Upper lobe of left lung (tissue), 6 donors: ENCODE measurements at places on chromosomes 1 and 21. TPM values are rescaled to one million over a fixed set of nuclear protein-coding genes. Genes with fewer than 3 reads are reported as not detected.
A peak's percentile ranks its signal among the peaks of the same experiment; 100 is the strongest.

The LRRC53 gene
- total RNA-seq, result not detected

The KRTAP20-1 gene
- not detected for total RNA-seq

The SPATA1 gene
- total RNA-seq, result 1.7 TPM

- H3K4me1 ChIP-seq, result no peaks in the 10 kb centered on the region
- no peaks in the 10 kb centered on the region for H3K27me3 ChIP-seq
- H3K36me3 ChIP-seq, result no peaks in the 10 kb centered on the region
- no peak overlapping the region for H3K27ac ChIP-seq
- no peak for DNase-seq
- H3K4me3 ChIP-seq, result no peak overlapping the region
Measured at GRCh38 chr1:238248356-238248755, 357.6 kb upstream of the ZP4 start.

GRCh38 chr1:192266645-192267044 lies 50.1 kb upstream of the RGS21 start:
- H3K36me3 ChIP-seq, result no peaks in the 10 kb centered on the region
- H3K4me3 ChIP-seq, result no peak overlapping the region
- no peak for DNase-seq
- no peak overlapping the region for H3K27ac ChIP-seq
- H3K4me1 ChIP-seq, result no peaks in the 10 kb centered on the region
- H3K27me3 ChIP-seq, result no peaks in the 10 kb centered on the region

DNA sequence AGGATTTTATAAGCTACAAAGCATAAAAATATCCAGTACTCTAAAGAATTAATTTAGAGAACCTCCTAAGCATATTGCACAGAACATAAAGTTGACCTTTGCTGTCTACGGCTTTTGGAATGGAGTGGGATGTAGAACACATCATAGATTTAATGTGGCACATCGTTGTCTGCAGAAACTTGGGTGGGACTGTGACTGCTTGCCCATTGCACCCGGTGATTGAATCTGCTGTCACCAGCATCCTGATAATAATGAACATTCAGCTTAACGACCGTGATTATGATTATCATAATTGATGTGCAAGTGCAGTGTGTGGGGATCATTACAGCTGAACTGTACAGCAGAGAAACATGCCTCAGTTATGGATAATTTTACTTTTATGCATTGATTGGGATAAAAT lies 181.9 kb downstream of the SPATA17 start:
- no peaks in the 10 kb centered on the region for H3K4me1 ChIP-seq
- no peak for DNase-seq
- H3K27me3 ChIP-seq, result no peaks in the 10 kb centered on the region
- no peak overlapping the region for H3K4me3 ChIP-seq

DNA sequence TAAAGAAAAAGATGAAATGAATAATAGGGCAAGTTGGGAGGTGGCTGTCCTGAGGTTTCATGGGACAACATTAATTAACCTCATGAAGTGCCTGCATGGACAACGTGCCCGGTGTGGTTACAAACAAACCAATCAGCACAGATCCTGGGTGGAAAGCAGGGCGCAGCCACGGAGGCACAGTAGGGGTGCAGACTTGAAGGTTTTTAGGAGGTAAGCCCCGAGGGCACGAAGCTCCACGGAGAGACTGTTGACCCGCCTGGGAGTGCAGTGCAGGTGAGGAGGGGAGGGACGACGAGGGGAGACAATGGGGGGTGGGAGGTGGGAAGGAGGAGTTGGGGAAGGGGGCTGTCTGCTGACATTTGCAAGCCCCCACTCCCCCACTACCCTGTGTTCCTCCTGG lies 2.3 kb upstream of the RIPK4 start:
- no peaks in the 10 kb centered on the region for H3K36me3 ChIP-seq
- H3K4me1 ChIP-seq, result peaks cover 51% of the 10 kb centered on the region
- H3K27me3 ChIP-seq, result peaks cover 7% of the 10 kb centered on the region
- DNase-seq, result no peak
- no peak overlapping the region for H3K27ac ChIP-seq

DNA sequence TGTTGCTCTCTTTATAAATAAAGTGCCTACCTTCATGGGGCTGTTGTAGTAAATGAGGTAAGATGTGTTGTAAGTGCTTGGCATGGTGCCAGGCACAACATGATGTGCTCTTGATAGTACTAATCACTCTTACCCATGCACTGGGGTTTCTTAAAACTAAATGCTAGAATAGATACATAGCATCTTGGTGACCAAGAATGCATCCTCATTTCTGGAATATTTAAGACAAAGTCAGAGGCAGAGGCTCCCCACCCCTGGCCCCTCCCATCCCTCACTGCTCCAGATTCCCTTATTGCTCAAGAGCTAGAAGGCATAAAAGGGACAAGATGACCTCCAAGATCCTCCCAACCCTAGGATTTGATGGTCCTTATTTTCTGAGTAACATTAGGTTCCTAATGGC lies 61.3 kb downstream of the GLUL start:
- H3K27ac ChIP-seq, result no peak overlapping the region
- no peaks in the 10 kb centered on the region for H3K27me3 ChIP-seq
- DNase-seq, result peak; percentile 40
- H3K36me3 ChIP-seq, result no peaks in the 10 kb centered on the region
- no peaks in the 10 kb centered on the region for H3K4me1 ChIP-seq
- H3K4me3 ChIP-seq, result no peak overlapping the region

The MNDA gene
- total RNA-seq, result 16.2 TPM

GRCh38 chr1:108149796-108150467 lies 50.2 kb downstream of the SLC25A24 start:
- H3K4me1 ChIP-seq, result no peaks in the 10 kb centered on the region
- no peak for DNase-seq
- no peak overlapping the region for H3K4me3 ChIP-seq
- H3K27ac ChIP-seq, result no peak overlapping the region
- H3K27me3 ChIP-seq, result no peaks in the 10 kb centered on the region

The CD48 gene
- 14.3 TPM for total RNA-seq

DNA sequence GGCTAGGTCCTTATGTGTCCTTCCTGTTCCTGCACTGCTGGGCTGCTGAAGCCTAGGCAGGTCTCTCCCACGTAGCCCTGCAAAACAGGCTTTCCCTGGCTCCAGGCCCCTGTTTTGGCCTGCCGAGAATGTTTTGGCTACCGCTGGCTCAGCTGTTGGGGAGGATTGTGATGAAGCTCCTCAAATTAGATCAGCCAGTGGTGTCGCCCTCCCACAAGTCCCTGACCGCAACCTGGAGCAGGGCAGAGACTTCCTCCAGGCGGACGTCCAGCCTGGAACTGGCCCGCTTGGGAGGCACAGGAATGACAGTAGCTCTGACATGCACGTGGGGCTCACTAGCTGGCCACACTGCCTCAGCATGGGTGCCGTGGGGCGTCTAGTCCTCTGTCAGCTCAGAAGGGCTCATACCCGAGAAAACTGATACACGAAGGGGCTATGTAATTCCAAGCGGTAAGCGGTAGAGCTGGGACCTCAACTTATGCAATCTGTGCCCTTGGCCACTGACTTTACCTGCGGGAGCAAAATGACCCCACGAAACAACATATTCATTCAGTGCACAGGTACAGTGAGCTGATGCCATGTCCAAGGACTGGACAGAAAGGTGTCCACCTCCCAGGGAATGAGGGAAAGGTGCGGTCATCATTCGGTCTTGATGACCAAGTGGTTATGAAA lies 26.6 kb downstream of the DHRS3 start:
- DNase-seq, result no peak
- no peak overlapping the region for H3K4me3 ChIP-seq
- H3K4me1 ChIP-seq, result peaks cover 39% of the 10 kb centered on the region

The SELL gene
- 5.2 TPM for total RNA-seq

- DNase-seq, result no peak
- no peaks in the 10 kb centered on the region for H3K36me3 ChIP-seq
- H3K27ac ChIP-seq, result no peak overlapping the region
- no peaks in the 10 kb centered on the region for H3K27me3 ChIP-seq
Measured at GRCh38 chr1:55932402-55932801, 647.0 kb downstream of the PLPP3 start.

DNA sequence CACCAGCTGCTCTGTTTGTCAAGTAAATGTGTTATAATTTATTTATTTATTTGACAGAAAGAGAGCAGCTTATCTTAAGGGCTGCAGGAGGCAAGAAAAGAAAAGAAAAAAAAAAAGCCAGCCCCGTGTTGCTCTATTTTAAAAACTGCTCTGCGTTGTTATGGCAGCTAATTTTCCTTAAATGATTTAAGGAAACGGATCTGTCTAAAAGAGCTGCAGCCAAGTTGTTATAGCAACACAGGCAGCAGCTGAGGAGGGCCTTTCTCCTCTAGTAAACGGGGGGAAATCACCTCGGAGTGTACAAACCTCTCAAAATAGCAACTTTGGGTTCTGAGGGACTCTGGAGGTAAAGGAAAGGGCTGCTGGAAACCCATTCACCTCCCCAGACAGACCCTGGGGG lies 149.2 kb downstream of the BEND5 start:
- no peaks in the 10 kb centered on the region for H3K36me3 ChIP-seq
- H3K27ac ChIP-seq, result no peak overlapping the region
- no peaks in the 10 kb centered on the region for H3K27me3 ChIP-seq
- no peak overlapping the region for H3K4me3 ChIP-seq
- no peak for DNase-seq
- no peaks in the 10 kb centered on the region for H3K4me1 ChIP-seq

DNA sequence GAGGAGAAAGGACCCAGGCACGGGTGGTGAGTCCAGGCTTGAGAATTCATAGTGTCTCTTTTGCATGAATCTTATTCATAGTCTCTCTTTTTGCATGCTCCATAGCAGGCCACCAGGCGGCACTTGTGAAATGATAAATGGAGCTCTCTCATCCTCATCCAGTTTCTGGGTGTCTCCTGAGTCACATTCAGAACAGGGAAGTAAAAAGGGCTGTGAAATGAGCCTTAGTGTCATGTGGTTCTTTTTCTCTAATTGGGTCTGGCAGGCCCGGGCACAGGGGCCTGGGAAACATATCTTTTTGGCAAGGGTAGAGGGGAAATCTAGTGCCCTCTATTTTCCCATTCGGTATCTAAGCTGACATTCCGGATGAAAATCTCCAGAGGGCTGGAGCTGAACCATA lies 19.1 kb upstream of the NCF2 start:
- peak overlapping the region; percentile 63 for H3K27ac ChIP-seq
- H3K36me3 ChIP-seq, result no peaks in the 10 kb centered on the region
- H3K4me3 ChIP-seq, result no peak overlapping the region
- H3K27me3 ChIP-seq, result no peaks in the 10 kb centered on the region
